ENCODE measurements at places on chromosomes 6 and 20.

GRCh38 chr20:19929481-19930145, 87.5 kb upstream of the NAA20 start:
- DNase-seq: no peak

DNA sequence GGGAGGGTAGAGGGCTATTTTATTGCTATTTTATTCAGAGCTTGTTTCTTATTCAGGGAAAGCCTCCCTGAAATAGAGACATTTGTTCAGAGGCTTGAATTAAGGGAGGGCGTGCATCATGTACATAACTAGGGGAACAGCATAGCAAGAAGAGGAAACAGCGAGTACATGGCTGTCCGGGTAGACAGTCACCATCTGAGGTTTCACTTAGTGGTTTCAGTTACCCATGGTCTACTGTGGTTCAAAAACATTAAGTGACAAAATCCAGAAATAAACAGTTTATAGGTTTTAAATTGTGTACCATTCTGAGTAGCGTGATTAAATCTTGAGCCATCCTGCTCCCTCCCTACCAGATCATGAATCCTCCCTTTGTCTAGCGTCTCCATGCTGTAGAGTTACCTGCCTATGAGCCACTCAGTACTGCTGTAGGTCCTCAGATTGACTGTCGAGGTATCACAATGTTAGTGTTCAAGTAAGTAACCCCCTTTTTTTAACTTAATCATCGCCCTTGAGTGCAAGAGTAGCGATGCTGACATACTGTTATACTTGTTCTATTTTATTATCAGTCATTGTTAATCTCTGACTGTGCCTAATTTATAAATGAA, 791.5 kb downstream of the TFAP2A start:
- no peak for DNase-seq

- DNase-seq: no peak
Observed at GRCh38 chr6:40936818-40937251, 102.2 kb downstream of the UNC5CL start.

DNA sequence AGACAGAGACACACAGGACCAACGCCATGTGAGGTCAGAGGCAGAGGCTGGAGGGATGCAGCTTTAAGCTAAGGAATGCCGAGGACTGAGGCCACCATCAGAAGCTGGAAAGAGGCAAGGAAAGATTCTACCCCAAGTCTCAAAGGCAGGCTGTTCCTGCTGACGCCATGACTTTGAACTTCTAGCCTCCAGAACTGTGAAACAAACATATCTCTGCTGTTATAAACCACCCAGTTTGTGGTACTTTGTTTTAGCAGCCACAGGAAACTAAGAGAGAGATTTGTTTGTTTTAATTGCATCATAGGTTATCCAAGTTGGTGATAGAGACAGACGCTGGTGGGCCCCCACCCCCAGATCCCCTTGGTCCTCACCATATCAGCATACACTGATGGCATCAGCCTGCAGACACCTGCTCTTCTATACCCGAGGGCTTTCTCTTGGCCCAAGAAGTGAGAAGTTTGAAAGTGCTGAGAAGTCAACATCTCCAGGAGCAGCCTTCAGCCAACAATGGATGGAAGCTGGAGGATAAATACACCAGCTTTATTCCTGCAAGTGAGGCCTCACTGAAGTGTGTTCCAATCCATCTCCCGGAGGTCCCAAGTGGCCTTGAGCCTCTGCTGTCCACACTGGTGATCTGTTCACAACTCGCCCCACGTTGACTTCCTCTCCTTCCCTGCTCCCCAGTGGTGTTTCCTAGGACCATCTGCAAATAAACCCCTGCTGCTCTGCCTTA, 154.7 kb downstream of the BTBD3 start:
- no peak for DNase-seq

GRCh38 chr6:143747347-143747842, 69.6 kb downstream of the PHACTR2 start:
- no peak for DNase-seq

All from CD4-positive, alpha-beta T cell treated with Interleukin-4 for 4 hours (primary cell).